Naive thymus-derived CD4-positive, alpha-beta T cell (primary cell): ENCODE measurements at places on chromosomes 4 and X. TPM values are rescaled to one million over a fixed set of nuclear protein-coding genes. Genes with fewer than 3 reads are reported as not detected.

The IRS4 gene
- total RNA-seq = not detected

The NPY2R gene
- not detected in 2 replicates for total RNA-seq

DNA sequence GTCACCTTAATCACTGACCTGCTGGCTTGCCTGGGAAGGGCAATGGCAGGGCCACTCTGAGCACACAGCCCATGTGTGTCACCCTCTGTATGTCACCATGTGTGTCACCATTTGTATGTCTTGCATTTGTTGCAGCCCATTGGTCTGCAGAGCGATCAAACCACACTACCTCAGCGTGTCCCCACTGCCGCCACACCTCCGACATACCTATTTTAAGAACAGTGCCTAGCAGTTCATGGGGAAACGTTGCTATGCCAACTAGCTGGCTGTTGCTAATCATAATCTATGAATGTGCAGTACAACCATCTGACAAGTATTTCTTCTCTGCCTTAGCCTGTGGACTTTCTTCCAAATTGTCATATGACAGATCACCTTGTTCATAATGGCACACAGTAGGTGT, 8.0 kb upstream of the CRMP1 start:
- no peaks in the 10 kb centered on the region for H3K36me3 ChIP-seq
- no peak overlapping the region for H3K4me3 ChIP-seq
- no peaks in the 10 kb centered on the region for H3K27me3 ChIP-seq
- no peak overlapping the region for H3K27ac ChIP-seq

DNA sequence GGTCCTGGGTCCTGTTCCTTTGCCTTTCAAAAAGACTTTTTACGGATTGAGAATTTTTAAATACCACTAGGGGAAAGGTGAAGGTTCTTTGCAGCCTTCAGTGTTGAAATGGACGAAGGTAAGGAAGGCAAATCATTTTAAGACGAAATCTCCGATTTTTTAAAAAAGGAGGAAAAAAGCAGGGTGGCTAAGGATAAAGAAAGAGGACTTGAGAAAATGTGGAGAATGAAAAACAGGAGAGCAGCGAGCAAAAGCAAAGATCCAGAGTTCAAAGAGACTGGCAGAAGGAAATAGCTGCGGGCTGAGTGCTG, 314 bp downstream of the EPHA5 start:
- H3K36me3 ChIP-seq = no peaks in the 10 kb centered on the region
- no peak overlapping the region for H3K27ac ChIP-seq
- no peak overlapping the region for H3K4me3 ChIP-seq

- no peaks in the 10 kb centered on the region for H3K4me1 ChIP-seq
- no peak overlapping the region for H3K27ac ChIP-seq
- H3K27me3 ChIP-seq = no peaks in the 10 kb centered on the region
- DNase-seq = no peak
- no peaks in the 10 kb centered on the region for H3K36me3 ChIP-seq
Measured at GRCh38 chr4:5200513-5200912, 149.2 kb downstream of the STK32B start.

GRCh38 chrX:68918202-68918601, 89.4 kb downstream of the EFNB1 start:
- H3K27ac ChIP-seq = no peak overlapping the region
- no peaks in the 10 kb centered on the region for H3K27me3 ChIP-seq
- H3K4me1 ChIP-seq = no peaks in the 10 kb centered on the region
- no peaks in the 10 kb centered on the region for H3K36me3 ChIP-seq
- no peak for DNase-seq

The CT45A3 gene
- total RNA-seq = not detected in 2 replicates

The RIPPLY1 gene
- not detected for total RNA-seq

The AKAP14 gene
- not detected for total RNA-seq

The SPANXN5 gene
- total RNA-seq = not detected

DNA sequence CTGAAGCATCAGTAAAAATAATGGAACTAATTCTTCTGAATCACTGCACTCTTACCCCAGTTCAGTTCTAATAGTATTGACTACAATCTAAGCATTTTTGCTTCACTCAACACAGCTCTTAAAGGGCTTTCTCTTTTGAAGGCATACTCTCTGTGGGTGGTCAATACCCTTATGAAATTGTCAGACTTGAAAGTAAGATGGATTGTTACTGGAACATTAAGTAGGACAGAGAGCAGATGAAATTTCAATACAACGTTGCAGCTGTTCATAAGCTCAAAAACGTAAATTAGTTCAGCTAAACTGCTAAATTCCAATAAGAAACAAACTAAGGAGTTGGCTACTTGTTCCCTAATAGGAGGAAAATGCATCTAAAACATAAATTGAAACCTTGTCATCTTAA, 352.3 kb upstream of the TENM3 start:
- H3K4me1 ChIP-seq = no peaks in the 10 kb centered on the region
- H3K27ac ChIP-seq = no peak overlapping the region
- H3K36me3 ChIP-seq = no peaks in the 10 kb centered on the region
- no peak overlapping the region for H3K4me3 ChIP-seq
- H3K27me3 ChIP-seq = no peaks in the 10 kb centered on the region

The SSX3 gene
- total RNA-seq = not detected

The FBXO8 gene
- total RNA-seq = 18.9 and 23.3 TPM in 2 replicates

- H3K4me1 ChIP-seq = no peaks in the 10 kb centered on the region
- no peak for DNase-seq
- H3K4me3 ChIP-seq = no peak overlapping the region
- H3K27me3 ChIP-seq = no peaks in the 10 kb centered on the region
- H3K36me3 ChIP-seq = no peaks in the 10 kb centered on the region
- no peak overlapping the region for H3K27ac ChIP-seq
Measured at GRCh38 chr4:151199319-151200190, 77.4 kb upstream of the PRSS48 start.

- H3K27ac ChIP-seq = no peak overlapping the region
- H3K4me1 ChIP-seq = no peaks in the 10 kb centered on the region
- H3K27me3 ChIP-seq = no peaks in the 10 kb centered on the region
Measured at GRCh38 chr4:16505726-16506125, 279.5 kb upstream of the TAPT1 start.

DNA sequence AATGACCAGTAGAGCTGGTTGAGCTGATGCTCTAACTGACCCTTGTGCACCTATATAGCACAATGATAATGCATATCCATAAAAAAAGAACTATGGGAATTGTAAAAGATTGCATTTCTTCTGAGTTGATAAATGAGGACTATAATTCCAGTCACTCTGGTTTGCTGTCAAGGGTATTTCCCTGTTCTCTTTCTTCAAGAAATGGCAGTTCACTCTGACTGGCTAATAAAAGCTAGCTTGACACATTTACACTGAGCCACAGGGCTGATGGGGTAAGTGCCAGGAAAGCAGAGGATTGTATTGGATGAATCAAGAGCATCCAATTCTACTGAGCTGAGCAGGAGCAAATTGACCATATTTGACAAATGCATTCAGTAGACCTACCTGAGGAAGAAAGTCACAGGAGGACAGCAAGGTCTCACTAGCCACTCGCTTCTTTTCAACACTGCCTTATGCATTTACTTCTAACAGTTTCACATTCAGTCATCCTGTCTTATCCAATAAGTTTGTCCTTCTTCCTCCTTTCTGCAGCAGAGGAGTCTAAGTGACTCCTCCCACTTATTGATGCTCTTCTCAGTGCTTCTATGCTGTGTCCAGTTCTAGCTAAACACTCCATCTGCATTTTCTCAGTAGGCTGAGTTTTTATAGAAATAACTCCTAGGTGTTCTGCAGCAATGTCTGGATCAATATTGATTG, 43.0 kb downstream of the RBMX2 start:
- H3K4me1 ChIP-seq = no peaks in the 10 kb centered on the region
- DNase-seq = no peak
- H3K27ac ChIP-seq = no peak overlapping the region

DNA sequence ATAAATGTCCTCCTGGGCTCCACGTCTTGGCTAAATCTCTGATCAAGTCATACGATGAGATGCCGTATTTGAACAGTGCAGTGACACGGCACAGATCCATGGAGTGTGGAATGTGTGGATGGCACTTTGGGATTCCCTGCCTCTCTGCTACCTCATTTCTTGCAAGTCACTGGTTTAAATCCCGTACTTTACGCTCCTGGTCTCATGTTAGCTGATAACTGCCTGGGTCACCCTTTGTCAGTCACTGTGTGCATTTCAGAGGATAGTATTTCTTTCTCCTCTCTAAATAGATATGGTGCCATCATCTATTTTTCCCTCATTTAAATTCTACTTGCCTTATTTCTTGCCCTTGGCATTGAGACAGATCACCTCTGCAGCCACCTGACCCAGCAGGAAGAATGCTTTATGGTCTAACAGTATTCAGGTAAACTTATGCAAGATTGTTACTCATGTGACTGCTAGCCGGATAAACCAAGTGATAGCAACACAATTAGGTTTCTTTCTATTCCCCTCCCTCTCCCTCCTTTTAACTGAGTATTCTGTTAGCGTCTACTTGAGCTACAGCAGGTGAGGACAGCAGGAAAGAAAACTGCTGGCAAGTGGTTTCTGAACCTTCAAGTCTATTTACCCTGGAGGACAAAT, 2.8 kb downstream of the EGF start:
- H3K27ac ChIP-seq = no peak overlapping the region
- H3K4me1 ChIP-seq = no peaks in the 10 kb centered on the region
- no peaks in the 10 kb centered on the region for H3K27me3 ChIP-seq
- H3K36me3 ChIP-seq = no peaks in the 10 kb centered on the region
- no peak overlapping the region for H3K4me3 ChIP-seq

- H3K27ac ChIP-seq = no peak overlapping the region
- no peak for DNase-seq
- no peak overlapping the region for H3K4me3 ChIP-seq
- no peaks in the 10 kb centered on the region for H3K36me3 ChIP-seq
Measured at GRCh38 chr4:54954656-54955388, 170.6 kb downstream of the KDR start.

DNA sequence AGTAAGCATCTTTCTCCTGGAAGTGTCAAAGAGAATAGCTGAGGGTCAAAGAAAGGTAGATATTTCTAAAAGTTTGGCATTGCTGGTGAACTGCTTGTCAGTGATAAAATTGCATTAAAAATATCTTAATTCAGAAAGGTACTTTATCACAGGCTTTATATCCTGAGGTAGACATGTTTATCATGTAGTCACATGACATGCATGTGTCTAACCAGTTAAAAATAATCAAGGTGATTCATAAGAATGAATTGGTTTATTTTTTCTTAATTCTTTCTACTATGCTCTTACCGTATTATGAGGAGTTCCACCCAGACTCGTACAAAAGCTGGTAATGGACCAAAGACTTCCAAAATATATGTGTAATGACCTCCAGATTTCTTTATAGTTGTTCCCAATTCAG, 6.1 kb downstream of the SLC7A11 start:
- H3K4me1 ChIP-seq = no peaks in the 10 kb centered on the region
- DNase-seq = no peak
- no peaks in the 10 kb centered on the region for H3K27me3 ChIP-seq
- H3K36me3 ChIP-seq = no peaks in the 10 kb centered on the region
- H3K4me3 ChIP-seq = no peak overlapping the region

The ASB12 gene
- not detected in 2 replicates for total RNA-seq

DNA sequence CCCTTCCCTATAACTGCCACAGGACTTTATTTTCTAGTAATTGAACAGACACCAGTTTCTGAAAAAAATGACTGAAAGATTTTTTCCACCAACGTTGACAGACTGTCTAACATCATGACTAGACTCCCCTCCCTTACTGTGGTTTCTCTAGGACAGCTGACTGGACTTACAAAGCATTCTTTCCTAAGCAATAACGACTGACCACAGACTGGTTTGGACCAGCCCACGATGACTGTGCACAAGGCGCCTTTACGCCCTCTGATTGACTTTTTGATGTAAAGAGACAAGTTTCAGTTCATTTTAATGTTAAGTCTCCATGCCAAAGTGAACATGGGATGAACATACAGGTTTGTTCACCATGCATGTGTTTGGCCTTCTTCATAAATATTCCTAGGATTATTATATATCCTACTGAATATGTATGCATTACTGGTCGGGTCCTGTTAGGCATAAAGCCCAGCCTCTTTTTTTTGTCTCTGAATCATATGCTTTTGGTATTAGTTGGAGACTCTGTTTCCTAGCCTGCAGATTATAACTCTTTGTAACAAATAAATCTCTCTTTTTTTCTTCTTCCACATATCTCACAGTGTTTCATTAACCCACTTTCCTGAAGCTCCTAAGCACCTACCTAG, 50.5 kb upstream of the UGT2B4 start:
- H3K36me3 ChIP-seq = no peaks in the 10 kb centered on the region
- no peak for DNase-seq
- no peaks in the 10 kb centered on the region for H3K27me3 ChIP-seq
- H3K4me1 ChIP-seq = no peaks in the 10 kb centered on the region
- H3K27ac ChIP-seq = no peak overlapping the region

GRCh38 chr4:180437601-180438000, 1805.6 kb upstream of the TENM3 start:
- H3K4me3 ChIP-seq = no peak overlapping the region
- H3K36me3 ChIP-seq = no peaks in the 10 kb centered on the region
- no peaks in the 10 kb centered on the region for H3K4me1 ChIP-seq
- no peak overlapping the region for H3K27ac ChIP-seq
- H3K27me3 ChIP-seq = no peaks in the 10 kb centered on the region

The OTC gene
- not detected for total RNA-seq

- no peak for DNase-seq
- no peaks in the 10 kb centered on the region for H3K27me3 ChIP-seq
- no peak overlapping the region for H3K27ac ChIP-seq
- H3K4me1 ChIP-seq = no peaks in the 10 kb centered on the region
- H3K36me3 ChIP-seq = no peaks in the 10 kb centered on the region
Measured at GRCh38 chr4:188869581-188869980, 730.3 kb downstream of the TRIML1 start.

DNA sequence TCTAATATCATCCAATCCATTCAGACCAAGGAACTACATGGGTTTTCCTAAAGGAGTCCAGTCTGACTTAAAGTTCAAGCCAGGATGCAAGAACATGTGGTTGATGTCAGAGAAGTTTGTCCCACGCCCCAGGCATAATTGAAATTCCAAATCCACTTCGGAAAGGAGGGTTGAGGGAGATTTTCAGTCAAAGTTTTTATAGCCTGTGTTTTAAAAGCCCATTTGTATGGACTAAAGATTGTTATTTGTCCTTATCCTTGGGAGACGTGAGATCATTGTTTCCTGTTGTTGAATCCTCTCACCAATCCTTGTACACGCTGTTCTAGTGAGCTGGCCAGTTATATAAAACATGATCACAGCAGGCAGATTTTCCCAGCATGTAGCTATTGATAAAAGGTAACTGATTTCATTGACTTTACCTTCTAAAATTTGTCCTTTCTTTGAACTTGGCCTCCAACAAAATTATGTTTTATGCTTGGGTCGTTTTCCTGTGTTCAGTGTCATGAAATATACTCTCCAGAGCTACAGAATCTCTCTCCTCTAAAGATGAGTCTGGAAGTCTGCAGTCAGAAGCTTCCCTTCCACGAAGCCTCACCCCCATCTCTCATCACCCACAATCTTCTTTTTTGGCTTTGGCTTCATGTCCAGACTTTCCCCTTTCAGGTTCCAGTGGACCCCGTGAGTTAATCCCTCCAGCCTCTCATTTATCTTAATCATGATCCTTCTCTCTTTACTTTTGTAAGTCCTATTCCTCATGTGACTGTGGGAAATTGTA, 92.9 kb downstream of the ATP10D start:
- H3K36me3 ChIP-seq = no peaks in the 10 kb centered on the region
- DNase-seq = no peak
- H3K27me3 ChIP-seq = no peaks in the 10 kb centered on the region
- H3K4me1 ChIP-seq = no peaks in the 10 kb centered on the region
- H3K27ac ChIP-seq = no peak overlapping the region

The XKRX gene
- 0.10 and 0.15 TPM in 2 replicates for total RNA-seq

- no peaks in the 10 kb centered on the region for H3K36me3 ChIP-seq
- no peaks in the 10 kb centered on the region for H3K27me3 ChIP-seq
- DNase-seq = no peak
- no peak overlapping the region for H3K27ac ChIP-seq
Measured at GRCh38 chr4:13981499-13981898, 354.0 kb upstream of the BOD1L1 start.
